ENCODE measurements at places on chromosomes 6 and 20. TPM values are rescaled to one million over a fixed set of nuclear protein-coding genes. Genes with fewer than 3 reads are reported as not detected.
A peak's percentile ranks its signal among the peaks of the same experiment; 100 is the strongest.

DNA sequence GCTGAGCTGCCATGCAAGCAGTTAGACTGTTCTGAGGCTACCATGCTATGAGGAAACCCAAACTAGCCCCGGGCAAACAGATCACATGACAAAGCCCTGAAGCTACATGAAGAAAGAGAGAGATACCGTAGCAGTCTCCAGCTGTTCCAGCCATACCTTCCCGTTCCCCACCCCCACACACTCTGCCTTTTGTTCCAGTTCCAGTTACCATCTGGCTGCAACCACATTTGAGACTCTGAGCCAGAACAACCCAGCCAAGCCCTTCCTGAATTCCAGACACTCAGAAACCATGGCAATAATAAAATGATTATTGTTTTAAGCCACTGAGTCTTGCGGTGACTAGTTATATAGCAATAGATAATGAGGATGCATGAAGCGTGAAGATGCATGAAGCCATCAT, 28.3 kb downstream of the RIN2 start:
- peak; percentile 91 for DNase-seq

Gene FILIP1
- total RNA-seq, result 0.40 TPM

DNA sequence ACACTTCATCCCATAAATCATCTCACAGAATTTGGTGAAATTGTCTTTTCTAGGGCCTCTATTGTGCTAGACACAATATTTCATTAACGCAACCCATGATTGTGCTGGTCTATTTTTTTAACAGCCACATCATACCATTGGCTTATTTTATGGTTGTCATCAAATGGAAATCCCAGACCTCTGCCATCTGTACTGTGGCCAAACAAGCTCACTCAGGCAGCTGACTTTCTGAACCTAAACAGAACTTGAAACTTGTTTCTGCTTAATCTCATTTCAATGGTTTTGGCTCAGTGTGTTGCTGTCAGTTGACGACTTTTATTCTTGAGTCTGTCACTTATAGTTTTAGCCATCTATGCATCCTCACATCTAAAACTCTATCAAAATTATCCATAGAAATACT, 111.8 kb downstream of the HAO1 start:
- DNase-seq, result no peak

GRCh38 chr6:169702840-169703246, 917 bp downstream of the C6orf120 start:
- no peak for DNase-seq

Gene SCGN
- total RNA-seq, result not detected

DNA sequence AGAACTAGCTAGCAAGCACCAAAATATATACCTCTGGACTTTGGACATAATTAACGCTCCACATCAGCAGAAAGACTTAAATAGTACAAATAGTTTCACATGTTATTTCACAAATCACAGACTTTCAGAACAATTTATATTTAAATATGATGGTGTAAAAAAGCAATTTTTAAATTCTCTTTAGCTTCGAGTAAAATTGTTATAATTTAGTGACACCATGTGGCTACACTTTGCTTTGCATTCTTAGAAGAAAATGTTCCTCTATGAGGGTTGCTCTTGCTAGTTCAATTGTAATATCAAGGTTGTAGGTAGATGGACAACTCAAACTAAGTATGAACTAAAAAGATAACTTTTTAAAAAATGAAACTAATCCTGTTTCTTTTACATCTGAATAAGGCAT, 69.0 kb downstream of the BTBD9 start:
- DNase-seq, result no peak

Gene EEF1E1
- 101 TPM for total RNA-seq

Gene UBE2C
- 167 TPM for total RNA-seq

DNA sequence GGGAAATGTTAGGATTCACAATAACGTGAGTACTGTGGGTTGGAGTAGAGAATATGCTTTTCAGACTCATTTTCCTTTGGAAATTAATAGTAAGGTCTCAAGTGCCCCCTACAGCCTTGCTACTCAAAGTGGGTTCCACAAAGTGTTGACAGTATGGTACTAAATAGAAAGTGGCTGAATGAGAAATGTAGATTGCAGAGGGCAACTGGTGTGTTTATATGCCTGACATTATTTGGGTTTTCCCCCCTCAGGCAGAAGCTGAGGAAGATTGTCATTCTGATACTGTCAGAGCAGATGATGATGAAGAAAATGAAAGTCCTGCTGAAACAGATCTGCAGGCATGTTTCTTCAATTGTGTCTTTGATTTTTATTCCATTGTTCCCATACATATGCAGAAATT, 5.6 kb downstream of the FBXO9 start:
- DNase-seq, result no peak

Data from Daoy (cell line).